Kidney (tissue), 22 donors: ENCODE measurements at places on chromosomes 11 and 22. TPM values are rescaled to one million over a fixed set of nuclear protein-coding genes. Genes with fewer than 3 reads are reported as not detected.

YIF1A gene
- total RNA-seq: 92.1 TPM

C11orf86 gene
- total RNA-seq: not detected

TYR gene
- total RNA-seq: not detected

YPEL1 gene
- 6.1 TPM for total RNA-seq

C11orf87 gene
- not detected for total RNA-seq

MRGPRX2 gene
- total RNA-seq: 0.28 TPM

OR5P2 gene
- 0.25 TPM for total RNA-seq

MRPL49 gene
- total RNA-seq: 53.3 TPM

SCN2B gene
- 0.25 TPM for total RNA-seq

DNA sequence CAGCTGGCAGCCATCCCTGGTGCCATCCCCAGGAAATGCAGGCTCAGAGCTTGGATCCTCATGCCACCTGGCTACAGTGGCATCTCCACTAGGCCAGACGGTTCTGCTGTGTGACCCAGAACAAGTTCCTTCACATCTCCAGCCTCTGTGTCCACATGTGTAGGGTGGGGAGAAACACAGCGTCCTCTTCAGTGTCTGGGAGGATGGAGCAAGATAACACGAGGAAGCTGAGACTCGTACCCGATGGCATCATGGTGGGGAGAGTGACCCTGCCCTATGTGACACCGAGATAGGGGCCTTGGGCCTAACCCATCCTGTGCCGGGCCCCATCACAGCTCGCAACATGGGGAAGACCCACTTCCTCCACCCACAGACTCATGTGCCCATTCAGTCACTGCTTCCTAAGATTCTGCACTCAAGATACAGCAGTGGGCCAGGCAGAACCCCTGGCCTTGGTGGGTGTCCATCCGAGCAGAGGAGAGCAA lies 78.5 kb downstream of the MORC2 start:
- no peaks in the 10 kb centered on the region for H3K36me3 ChIP-seq
- H3K27ac ChIP-seq: no peak overlapping the region
- DNase-seq: no peak
- no peaks in the 10 kb centered on the region for H3K4me1 ChIP-seq
- no peaks in the 10 kb centered on the region for H3K27me3 ChIP-seq
- H3K4me3 ChIP-seq: no peak overlapping the region

DNA sequence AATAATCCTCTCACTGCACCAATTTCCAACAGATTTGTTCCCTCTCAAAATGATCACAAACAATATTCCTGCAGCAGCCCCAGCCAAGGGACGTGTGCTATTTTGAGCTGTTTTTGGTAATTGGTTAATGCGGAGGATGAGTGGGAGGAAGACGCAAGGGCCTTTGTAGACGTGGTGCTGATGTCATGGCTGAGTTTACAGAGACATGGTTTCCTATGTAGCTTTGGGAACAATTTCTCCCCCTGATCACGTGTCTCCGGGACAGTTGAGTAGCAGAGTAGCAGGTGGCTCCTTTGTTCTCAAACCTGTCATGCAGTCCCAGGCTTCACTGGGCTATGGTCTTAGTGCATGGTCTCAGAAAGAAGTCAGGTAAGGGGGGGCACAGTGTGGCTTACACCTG lies 183.2 kb upstream of the NECTIN1 start:
- no peak overlapping the region for H3K27ac ChIP-seq
- H3K27me3 ChIP-seq: no peaks in the 10 kb centered on the region
- no peaks in the 10 kb centered on the region for H3K36me3 ChIP-seq
- no peak overlapping the region for H3K4me3 ChIP-seq
- no peak for DNase-seq

DNA sequence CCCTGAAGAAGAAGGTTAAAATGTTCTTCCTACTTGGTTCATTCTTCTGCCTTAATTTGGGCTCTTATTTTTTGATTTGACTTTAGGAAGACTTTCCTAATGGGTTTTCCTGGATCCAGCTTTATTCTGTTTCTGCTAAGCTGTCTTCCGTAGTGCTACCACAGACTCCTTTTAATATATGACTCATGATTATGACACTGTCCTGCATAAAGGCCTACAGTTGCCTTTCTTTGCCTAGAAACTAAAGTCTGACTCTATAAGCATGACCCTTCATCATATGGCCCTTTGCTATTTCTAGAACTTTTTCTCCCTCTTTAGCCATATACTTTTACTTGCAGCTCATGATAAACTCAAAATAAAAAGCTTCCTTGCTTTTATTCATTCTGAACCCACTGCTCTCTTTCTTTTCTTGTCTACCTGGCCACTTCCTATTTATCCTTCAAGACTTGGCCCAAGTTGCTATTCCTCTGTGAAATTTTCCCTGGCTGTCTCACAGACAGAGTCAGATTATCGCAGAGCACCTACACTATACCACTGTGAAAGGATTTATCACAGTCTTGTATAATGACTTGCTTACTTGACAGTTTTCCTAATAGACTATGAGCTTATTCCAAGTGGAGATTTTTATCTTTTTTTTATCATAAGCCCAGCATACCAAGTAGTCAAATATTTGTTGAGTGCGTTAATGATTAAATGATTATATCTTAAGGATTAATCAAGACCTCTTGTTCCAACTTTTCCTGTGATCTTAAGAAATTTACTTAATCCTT lies 24.7 kb downstream of the TBCEL start:
- H3K4me3 ChIP-seq: no peak overlapping the region
- H3K27ac ChIP-seq: no peak overlapping the region
- no peaks in the 10 kb centered on the region for H3K4me1 ChIP-seq
- H3K27me3 ChIP-seq: no peaks in the 10 kb centered on the region
- peaks cover 12% of the 10 kb centered on the region for H3K36me3 ChIP-seq

DNA sequence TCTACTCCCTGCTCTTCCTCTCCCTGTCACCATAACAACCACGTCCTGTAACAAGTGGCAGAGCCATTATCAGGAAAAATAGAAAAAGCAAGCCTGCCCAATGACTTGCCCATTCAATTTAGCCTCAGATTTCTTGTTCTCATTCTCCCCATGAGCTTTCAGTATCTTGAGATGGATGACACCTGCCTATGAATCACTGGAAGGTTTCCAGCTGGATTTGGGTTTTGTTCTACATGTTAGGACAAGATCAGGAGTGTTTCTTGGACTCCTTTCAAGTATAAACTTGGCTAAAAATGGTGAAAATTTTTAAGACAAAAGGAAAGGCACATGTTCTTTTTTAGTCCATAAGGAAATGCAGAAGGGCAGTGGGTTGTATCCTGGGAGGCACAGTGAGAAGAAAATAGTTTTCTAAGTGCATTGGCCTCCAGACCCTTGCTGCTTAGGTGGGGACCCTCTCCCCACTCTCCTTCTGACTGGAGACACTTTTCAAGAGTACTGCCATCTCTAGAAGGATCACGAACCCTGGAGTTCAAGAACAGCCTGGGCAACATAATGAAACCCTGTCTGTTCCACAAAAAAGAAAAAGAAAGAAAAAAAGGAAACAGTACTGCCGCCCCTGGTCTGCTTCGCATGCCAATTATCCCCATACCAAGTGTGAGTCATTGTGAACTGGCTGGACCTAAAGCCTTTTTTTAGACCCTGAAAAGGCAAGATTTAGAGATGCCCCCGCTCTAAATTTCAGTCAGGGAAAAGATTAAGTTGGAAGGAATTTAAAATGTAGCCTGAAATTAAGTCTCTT lies 51.0 kb downstream of the MTNR1B start:
- no peak for DNase-seq
- no peaks in the 10 kb centered on the region for H3K27me3 ChIP-seq
- no peaks in the 10 kb centered on the region for H3K36me3 ChIP-seq

DNA sequence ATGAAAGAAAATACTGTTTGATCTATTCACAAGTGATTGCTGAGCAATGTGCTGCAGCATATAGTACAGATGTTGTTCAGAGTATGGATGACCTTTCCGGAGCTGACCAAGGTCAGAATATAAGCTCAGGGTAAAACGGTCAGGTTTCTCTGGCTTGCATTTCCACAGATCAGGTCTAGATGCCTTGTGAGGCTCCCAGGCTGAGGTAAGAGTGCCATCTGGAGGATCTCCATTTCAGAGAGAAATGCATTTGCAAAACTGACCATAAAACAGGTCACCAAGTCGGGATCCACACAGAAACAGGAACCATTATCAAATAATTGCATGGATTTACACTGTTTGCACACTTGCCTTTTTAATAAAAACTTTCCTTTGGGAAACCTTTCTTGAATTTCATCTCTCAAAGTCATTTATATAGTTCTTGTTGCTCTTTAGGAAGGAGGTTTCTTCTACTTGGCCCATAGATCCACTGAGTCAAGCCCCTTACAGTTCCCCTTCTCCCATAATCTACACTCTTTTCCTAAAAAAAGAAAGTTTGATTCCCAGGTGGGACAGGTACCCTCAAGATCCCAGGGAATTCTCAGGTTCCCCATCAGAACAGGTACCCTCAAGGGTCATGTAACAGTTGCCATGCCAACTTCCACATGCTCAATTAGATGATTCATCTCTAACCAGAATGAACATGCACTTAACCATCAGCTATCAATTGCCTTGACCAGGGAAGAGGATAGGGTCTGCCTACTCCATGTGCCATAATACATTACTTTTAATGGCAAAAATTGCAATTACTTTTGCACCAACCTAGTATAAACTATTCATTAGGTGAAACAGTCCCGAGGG lies 25.0 kb upstream of the TMPRSS5 start:
- H3K27ac ChIP-seq: no peak overlapping the region
- no peak overlapping the region for H3K4me3 ChIP-seq
- no peaks in the 10 kb centered on the region for H3K4me1 ChIP-seq
- no peaks in the 10 kb centered on the region for H3K27me3 ChIP-seq
- DNase-seq: no peak

DNA sequence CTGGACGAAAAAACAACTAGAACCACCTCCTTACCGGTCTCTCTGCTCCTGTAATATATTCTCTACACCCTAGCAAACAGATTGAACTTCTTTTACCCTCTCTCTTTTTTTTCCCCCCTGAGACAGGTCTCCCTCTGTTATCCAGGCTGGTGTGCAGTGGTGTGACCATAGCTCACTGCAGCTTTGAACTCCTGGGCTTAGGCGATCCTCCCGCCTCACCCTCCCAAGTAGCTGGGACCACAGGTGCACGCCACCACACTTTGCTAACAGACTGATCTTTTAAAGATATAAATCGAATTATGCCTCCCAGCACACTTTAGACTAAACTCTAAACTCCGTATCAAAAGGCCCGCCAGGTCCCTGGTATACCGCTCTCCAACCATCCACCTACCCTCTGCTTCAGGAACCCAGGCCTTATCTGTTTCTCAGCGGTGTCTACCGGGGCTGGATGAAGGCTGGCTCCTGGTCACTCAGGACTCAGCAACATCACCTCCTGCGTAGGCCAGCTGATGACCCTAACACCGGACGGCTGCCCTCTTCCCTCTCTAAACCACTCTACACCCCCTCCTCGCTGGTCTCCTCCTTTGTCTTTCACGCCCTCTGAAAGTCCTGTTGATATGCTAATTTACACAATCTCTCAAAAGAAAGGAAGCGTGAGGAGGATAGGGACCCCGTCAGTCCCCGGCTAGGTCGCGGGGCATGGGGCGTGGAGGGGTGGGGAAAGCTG lies 745 bp downstream of the C22orf39 start:
- peaks cover 8% of the 10 kb centered on the region for H3K36me3 ChIP-seq
- H3K4me1 ChIP-seq: no peaks in the 10 kb centered on the region
- H3K27ac ChIP-seq: peak overlapping the region; percentile 85
- no peaks in the 10 kb centered on the region for H3K27me3 ChIP-seq
- peak overlapping the region; percentile 76 for H3K4me3 ChIP-seq

- peak; percentile 83 for DNase-seq
- H3K4me1 ChIP-seq: no peaks in the 10 kb centered on the region
- H3K4me3 ChIP-seq: peak within 1 kb of the TSS; percentile 93
- no peaks in the 10 kb centered on the region for H3K36me3 ChIP-seq
- peak within 1 kb of the TSS; percentile 86 for H3K27ac ChIP-seq
- H3K27me3 ChIP-seq: no peaks in the 10 kb centered on the region
Measured at GRCh38 chr11:32829680-32830412, at the start of gene PRRG4. TSS of gene PRRG4 (plus strand) at chr11:32829927. CDS start at chr11:32830530, 603 bp downstream.

GRCh38 chr11:63020671-63021291 lies 5.1 kb upstream of the SLC22A8 start:
- no peaks in the 10 kb centered on the region for H3K4me1 ChIP-seq
- H3K4me3 ChIP-seq: no peak overlapping the region
- no peak for DNase-seq
- H3K36me3 ChIP-seq: no peaks in the 10 kb centered on the region
- no peak overlapping the region for H3K27ac ChIP-seq

GRCh38 chr22:25938151-25938550 lies 196.2 kb downstream of the MYO18B start:
- H3K4me1 ChIP-seq: no peaks in the 10 kb centered on the region
- no peak for DNase-seq
- H3K27me3 ChIP-seq: no peaks in the 10 kb centered on the region
- no peak overlapping the region for H3K27ac ChIP-seq
- no peaks in the 10 kb centered on the region for H3K36me3 ChIP-seq

- H3K36me3 ChIP-seq: no peaks in the 10 kb centered on the region
- DNase-seq: peak; percentile 88
- H3K27me3 ChIP-seq: no peaks in the 10 kb centered on the region
- peaks cover 5% of the 10 kb centered on the region for H3K4me1 ChIP-seq
- H3K4me3 ChIP-seq: peak overlapping the region; percentile 20
Measured at GRCh38 chr11:119584193-119585042, 144.6 kb downstream of the NECTIN1 start.

DNA sequence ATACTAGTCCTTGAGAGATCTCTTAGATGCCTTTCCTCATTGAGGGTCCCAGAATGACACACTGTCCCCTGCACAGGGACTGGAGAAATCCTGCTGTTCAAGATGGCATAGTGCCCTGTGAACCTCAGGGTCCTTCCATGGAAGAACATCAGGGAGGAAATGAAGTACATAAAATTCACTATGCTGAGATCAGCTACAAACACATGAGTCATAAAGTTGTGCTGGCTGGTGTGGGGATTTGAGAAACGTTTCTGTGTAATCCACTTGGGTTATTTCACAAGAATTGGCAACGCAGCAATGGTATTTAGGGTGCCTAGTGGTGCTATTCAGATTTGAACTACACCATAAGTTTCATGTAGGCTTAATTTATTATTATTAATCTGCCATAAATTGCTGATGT lies 174.4 kb downstream of the MAML2 start:
- no peaks in the 10 kb centered on the region for H3K27me3 ChIP-seq
- H3K4me3 ChIP-seq: no peak overlapping the region
- peaks cover 7% of the 10 kb centered on the region for H3K4me1 ChIP-seq
- H3K27ac ChIP-seq: peak overlapping the region; percentile 44

- H3K27ac ChIP-seq: peak overlapping the region; percentile 37
- DNase-seq: peak; percentile 74
- no peaks in the 10 kb centered on the region for H3K4me1 ChIP-seq
Measured at GRCh38 chr22:38981005-38981991, 849 bp upstream of the APOBEC3B start.

GRCh38 chr22:30044369-30044768 lies 35.9 kb upstream of the HORMAD2 start:
- H3K4me3 ChIP-seq: no peak overlapping the region
- H3K27ac ChIP-seq: no peak overlapping the region
- H3K27me3 ChIP-seq: no peaks in the 10 kb centered on the region

GRCh38 chr22:23754980-23755636 lies 883 bp upstream of the VPREB3 start:
- H3K36me3 ChIP-seq: no peaks in the 10 kb centered on the region
- no peak overlapping the region for H3K27ac ChIP-seq
- DNase-seq: no peak
- H3K4me1 ChIP-seq: no peaks in the 10 kb centered on the region

- no peaks in the 10 kb centered on the region for H3K36me3 ChIP-seq
- no peak overlapping the region for H3K27ac ChIP-seq
- no peak for DNase-seq
Measured at GRCh38 chr11:62399878-62400266, 19.0 kb upstream of the SCGB1A1 start.

GRCh38 chr11:113151521-113151920 lies 162.9 kb upstream of the TTC12 start:
- no peaks in the 10 kb centered on the region for H3K27me3 ChIP-seq

- no peak overlapping the region for H3K4me3 ChIP-seq
- H3K4me1 ChIP-seq: no peaks in the 10 kb centered on the region
- H3K27me3 ChIP-seq: no peaks in the 10 kb centered on the region
- H3K27ac ChIP-seq: no peak overlapping the region
Measured at GRCh38 chr11:29211202-29211601, 805.6 kb downstream of the KCNA4 start.
